ENCODE measurements at places on chromosomes 3 and 15.
A peak's percentile ranks its signal among the peaks of the same experiment; 100 is the strongest.

DNA sequence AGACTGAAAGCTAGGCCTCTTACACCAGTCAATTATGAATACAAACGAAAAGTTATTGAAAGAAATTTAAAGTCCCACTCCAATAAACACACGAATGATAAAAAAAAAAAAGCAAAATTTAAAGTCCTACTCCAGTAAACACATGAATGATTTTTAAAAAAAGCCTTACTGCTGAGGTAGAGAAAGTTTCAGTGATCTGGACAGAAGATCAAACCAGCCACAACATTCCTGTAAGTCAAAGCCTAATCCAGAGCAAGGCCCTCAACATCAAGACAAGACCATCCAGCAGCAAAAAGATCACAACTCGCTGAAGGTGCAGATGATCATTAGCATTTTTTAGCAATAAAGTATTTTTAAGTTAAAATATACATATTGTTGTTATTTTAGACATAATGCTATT is 95.6 kb upstream of the LIPC start:
- DNase-seq = no peak

- DNase-seq = no peak
These were observed 63.1 kb upstream of the NPHP3 start for GRCh38 chr3:132785292-132785691.

GRCh38 chr3:195828762-195829161 is 17.0 kb upstream of the MUC4 start:
- no peak for DNase-seq

DNA sequence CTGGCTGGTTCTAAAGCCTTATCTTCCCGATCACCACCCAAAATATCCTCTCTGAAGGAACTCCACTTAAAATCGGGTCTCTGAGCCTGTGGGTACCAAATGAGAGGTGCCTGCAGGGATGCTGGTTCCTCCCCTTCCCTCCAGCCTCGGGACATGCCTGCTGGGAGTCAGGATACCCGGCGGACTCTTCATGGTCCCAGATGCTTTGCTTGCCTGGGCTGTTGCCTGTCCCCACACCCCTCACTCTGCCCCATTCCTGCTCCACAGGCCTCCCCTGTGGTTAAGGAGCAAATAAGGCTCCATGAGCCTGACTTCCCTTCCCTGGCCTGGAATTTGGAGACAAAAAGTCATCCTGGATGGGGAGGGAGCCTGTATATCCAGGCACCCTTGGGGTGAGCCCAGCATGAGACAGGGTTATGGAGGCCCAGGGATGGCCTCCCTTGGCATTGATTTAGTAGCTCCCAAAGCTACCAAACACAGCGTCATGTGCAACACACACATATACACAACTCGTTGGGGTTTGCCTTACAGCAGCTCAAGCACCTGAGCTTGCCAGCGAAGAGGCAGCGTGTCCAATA is 12.3 kb upstream of the CORO2B start:
- no peak for DNase-seq

DNA sequence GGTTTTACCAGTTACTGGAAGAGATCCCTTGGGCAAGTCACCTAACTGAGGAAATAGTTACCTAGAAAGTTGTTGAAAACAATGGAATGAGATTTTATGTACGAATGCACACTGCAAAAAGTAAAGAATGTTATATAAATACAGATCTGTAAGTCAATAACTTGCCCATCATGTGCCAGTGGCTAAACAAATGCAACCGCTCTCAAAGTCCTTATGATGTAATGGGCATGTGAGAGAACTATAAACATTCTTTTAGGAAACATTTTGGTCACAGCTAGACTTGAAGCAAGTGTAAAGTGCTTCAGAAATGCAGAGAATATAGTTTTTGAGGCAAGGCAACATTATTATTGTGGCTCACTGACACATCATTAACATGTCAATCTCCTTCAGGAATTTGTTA is 1044.5 kb downstream of the TUSC7 start:
- no peak for DNase-seq

GRCh38 chr3:190716211-190716610 is 146.3 kb downstream of the GMNC start:
- no peak for DNase-seq

DNA sequence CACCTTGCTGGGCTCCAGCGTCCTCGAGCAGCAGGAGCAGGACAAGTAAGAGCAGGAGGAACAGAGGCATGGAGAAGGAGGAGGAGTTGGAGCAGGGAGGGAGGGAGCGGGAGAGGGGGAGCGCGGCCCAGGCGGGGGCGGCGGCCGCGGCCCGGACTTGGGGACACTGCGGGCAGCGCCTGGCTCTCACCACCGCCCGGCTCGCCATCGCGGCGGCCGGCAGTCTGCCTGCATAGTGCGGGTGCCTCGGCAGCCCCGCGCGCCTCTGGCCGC is 440 bp downstream of the DCBLD2 start:
- peak; percentile 62 for DNase-seq

DNA sequence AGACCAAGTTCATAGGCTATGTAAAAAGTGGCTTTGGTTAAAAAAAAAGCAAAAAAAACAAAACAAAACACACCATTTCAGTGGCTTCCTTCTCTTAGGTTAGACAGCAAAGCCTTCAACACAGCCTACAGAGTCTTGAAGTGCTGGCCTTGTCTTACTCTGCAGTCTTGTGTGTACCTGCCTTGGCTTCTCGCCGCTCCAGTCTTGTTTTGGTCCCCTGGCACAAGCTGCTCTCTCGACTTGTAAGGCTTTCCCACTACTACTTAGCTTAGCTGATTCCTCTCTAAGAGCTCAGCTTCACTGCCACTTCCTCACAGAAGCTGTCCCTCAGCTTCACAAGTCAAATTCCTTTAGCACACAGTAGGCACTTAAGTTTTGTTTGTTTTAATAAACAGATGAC is 63.0 kb downstream of the ST3GAL6 start:
- DNase-seq = no peak

- DNase-seq = no peak
These were observed 104.8 kb downstream of the ASB7 start for GRCh38 chr15:100707229-100707628.

GRCh38 chr3:10602769-10603768 is 97.7 kb upstream of the ATP2B2 start:
- no peak for DNase-seq

DNA sequence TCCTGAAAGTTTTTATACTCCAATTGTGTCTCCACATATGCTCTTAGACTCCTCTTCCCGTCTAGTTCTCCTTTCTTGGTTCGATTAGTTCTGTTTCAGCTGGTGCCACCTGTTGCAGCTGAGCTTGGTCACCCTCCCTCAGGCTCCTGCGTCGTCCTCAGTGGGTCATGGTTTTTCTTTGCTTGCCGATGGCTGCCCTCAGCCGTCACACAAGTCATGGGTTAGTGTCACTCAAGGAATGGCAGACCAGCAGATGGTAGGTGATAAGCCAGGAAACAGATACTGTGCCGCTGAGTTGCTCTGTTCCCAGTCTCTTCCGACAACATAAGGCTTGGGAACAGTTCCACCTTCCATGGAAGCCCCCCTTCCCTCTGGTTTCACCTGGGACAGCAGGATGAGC is 109.9 kb downstream of the IGF1R start:
- no peak for DNase-seq

DNA sequence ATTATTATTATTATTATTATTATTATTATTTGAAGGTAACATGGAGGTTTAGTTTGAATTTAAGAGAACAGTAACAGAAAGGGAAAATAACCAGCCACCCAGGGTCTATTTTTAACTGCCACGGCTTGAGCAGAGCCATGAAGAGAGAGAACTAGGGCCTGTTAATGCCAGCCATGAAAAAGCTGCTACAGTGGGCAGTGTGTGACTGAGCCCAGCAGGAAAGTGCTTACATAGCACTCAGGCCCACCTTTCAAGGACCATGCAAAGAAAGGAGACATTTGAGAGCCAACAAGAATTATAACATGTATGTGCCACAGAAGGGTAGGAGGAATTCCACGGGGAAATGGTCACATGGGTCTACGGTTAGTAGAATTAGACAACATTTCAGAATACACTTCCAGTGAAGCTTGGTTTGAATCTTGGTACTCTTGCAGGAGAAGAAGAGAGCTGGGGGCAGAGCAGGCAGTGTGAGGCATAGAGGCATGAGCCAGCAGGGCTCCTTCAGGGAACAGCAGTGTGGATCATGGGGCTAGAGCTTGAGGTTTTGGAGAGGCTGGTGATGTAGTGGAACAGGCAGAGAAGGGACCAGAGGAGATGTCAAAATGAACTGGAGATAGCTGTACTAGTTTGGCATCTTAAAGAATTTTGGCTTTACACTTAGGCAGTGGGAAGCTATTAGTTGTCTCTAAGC is 140.7 kb downstream of the CMSS1 start:
- DNase-seq = no peak

DNA sequence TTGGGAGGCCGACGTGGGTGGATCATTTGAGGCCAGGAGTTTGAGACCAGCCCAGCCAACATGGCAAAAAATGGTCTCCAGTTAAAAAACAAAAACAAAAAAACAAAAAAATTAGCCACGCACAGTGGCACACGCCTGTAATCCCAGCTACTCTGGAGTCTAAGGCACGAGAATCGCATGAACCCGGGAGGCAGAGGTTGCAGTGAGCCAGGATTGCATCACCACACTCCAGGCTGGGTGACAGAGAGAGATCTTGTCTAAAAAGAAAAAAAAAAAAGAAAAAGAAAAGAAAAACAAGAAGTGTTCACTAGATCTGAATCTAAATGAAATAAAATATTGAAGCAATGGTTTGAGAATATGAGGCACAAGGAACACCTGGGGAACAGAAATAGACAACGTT is 36.7 kb downstream of the SLC9A9 start:
- DNase-seq = no peak

GRCh38 chr3:128508852-128509251 is 15.9 kb upstream of the GATA2 start:
- DNase-seq = no peak

DNA sequence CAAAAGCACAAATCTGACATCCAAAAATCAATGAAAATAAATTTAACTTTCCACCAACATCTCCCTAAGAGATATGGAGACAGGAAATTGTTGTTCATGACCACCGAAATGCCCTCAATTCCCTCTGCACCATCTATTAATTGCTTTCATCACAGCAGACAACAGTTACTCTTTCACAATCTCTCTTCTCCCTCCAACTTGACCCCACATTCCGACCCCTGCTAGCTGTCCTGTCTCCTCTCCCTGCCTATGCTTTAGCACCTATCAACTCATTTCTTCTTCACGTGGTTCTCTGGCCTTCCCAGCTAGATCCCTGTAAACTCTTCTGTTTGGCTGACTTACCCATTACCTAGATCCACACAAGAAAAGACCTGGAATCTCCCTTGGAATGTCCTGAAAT is 173.9 kb upstream of the ADAMTS9 start:
- no peak for DNase-seq

DNA sequence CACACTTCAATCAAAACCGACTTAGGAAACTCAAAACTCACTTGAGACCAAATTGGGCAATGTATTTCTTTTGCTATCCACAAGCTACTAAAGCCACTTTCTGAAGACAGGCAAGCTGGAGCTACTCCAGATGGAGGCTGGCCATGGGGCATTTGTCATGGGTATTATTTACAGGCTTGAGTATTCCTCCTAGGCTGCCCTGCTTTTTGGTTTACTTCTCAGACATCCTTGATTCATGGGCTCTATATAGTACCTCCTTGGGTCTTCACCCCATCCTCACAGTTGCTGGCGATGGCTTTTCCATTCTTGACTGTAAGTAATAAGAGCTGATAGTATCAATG is 18.6 kb upstream of the SYNM start:
- DNase-seq = no peak

GRCh38 chr3:7201784-7202183 is 340.9 kb downstream of the GRM7 start:
- DNase-seq = no peak

DNA sequence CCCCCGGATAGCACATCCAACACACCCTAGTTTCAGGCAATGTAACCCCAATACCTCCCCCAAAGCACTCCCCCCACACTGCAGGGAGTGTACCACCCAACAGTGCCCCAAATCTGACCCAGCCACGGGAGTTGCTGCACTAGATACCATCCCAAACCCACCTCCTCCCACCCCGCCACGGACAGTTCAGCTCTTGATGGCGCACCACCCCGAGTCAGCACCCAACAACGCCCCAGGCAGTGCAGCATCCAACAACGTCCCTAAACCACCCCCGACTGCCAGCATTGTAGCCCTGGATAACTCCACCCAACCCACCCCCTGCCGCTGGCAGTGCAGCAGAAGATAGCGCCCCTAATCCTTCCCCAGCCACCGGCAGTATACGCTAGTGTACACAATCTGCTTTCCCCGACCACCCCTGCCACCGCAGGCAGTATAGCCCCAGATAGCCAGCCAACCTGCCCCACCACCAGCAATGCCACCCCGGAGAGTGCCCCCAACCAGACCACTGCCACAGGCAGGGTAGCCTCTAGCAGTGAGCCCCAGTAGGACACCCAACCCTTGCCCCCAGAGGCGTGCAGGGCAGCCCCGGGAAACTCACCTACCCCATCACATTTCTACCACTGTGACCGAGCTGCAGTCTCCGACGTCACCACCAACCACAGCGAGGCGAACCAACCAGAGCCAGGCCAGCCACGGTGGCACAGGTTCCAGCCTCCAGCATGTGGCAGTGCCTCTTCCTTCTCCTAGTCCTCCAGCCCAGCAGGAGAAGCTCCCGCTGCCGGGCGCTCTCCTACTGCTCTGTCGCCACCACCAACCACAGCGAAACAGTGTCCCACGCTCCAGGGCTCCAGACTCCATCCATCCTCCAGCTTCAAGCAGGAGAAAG is 178.1 kb downstream of the POTEB3 start:
- DNase-seq = no peak

DNA sequence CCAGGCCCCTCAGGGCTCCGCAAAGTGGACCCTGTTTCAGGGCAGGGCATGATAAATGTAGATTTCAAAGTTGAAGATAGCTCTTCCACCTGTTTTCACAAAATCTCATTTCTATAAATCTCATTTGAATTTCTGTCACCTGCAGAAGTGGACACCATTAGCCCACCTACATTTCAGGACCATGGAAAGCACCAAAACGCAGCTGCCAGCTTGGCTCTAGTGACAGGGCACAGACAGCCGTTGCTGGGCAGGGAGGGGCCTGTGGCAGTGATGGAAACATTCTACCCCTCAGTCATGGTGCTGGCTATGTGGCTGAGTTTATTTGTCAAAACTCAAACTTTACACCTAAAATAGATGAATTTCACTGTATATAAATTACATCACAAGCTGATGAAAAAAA is 40.4 kb downstream of the PRR23E start:
- no peak for DNase-seq
